ENCODE measurements at places on chromosomes 1 and 21. TPM values are rescaled to one million over a fixed set of nuclear protein-coding genes. Genes with fewer than 3 reads are reported as not detected.

- no peak for DNase-seq
These were observed 2.2 kb upstream of the IL20 start for GRCh38 chr1:206863266-206863665.

- DNase-seq = no peak
These were observed at the start of gene RHBG for GRCh38 chr1:156368889-156369684. Gene RHBG (plus strand): TSS chr1:156369211. CDS start chr1:156369250, 39 bp downstream.

DNA sequence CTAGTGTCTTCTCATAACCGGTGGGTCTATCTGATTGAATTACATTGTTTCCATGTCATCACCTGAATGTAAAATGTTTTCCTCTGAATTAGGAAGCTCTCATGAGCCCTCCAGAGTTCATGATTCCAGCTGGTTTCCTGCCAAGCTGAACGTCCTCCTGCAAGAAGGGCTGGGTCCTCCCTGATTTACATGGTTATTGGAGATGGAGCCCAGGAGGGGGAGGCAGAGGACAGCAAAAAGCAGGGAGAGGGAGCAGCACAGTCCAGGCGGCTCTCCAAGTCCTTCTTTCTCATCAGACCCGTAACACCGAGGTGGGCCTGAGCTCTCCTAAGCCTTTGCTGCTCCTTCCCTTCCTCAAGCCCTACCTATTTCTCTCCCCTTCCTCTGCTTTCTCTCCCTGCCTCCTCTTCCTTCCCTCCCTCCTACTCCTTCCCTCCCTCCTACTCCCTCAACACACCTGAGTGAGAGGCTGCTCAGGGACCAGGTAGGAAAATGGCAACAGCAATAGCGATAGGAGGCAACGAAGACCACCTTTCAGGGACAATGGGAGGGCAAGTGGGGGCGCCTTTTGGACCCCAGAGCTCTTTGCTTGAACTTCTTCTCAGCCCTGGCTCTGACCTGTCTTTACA lies 265.9 kb downstream of the PRDM2 start:
- no peak for DNase-seq

DNA sequence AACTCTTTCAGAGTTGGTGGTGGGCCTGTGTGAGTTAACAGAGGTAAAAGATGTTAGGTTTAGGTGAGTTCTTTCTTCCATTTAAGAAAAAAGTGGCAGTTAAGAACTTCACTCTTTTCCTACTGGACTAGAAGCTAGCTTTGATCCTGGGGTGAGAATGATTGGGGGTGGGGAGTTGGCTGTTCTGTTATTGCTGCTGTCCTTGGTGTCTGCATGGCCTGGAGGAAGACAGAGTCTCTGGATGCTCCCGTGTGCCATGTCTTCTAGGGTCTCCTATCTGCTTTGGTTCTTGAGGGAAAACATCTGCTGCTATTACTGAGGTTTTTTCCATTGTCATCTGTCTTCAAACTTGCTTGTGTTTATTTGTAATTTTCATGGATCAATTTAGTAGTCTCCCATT lies 275.7 kb downstream of the HLX start:
- no peak for DNase-seq

GRCh38 chr1:48062353-48062752 lies 65.2 kb upstream of the TRABD2B start:
- no peak for DNase-seq

GRCh38 chr1:212457740-212458338 lies 25.1 kb downstream of the NENF start:
- DNase-seq = no peak

- DNase-seq = no peak
These were observed 22.8 kb upstream of the LAPTM5 start for GRCh38 chr1:30780409-30780808.

DNA sequence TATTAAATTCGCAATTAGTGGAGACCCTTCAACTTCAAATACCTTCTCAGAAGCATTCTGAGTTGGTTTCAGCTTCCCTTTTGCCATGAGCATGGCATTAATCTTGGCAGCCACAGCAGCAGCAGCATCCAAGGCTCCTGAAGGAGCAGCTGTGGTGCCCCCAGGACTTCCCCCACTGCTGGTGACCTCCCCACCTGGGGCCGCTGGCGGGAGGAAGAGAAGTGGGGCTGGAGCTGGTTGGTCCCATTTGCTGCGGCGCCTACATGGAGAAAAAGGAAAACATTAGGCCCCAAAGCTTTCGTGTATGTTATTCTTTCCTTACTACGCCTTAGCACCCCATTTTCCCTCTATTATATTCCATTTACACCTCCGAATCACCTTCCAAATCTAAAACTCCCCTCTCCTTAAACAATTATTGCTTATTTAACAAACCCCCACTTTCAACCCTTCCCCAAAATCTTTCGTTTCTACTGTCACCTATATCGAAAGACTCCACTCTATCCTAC lies 569 bp downstream of the KHDC4 start:
- no peak for DNase-seq

DNA sequence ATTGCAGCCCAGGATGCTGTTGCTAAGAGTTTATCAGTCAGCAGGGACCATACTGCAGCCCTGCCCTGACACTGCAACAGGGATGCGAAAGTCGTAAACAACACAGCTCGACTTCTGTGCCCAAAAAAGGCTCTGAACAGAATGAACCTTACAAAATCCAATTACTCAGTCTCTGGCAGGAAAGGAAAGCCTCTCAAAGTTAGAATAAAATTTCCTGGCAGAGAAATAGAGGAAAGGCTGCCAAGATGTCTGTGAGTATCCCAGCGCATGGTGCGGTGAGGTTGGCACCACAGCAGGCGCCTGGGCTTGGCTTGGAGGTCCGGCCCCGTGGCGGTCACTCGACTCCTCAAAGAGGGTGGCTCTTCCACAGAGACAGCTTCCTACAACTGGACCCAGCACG lies 185.8 kb downstream of the PCP4 start:
- no peak for DNase-seq

The BTBD8 gene
- 12.3 TPM for total RNA-seq

GRCh38 chr1:201756406-201756805 lies 72.6 kb upstream of the IPO9 start:
- no peak for DNase-seq

DNA sequence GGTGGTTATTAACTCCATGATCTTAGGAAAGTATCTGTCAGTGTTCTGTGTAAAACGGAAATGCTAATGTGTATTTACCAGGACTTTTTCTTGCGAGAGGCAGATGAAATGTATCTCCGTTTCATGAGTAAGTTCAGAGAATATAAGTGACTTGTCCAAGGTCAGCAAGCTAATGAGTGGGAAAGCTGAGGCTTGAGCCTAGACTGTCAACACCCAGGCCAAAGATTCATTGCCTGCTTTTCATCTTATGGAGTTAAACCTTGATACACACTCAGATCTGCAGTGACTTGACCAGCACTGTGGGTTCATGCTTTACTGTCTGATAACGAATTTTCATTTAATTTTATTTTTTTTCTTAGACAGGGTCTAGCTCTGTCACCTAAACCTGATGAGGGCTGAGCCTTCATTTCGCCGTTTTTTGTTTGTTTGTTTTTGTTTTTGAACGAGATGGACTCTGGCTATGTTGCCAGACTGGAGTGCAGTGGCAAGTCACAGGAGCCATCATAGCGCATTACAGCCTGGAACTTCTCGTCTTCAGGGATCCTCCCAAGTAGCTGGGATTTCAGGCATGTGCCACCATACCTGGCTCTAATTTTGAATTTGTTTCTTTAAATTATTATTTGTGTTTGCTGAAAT lies 918 bp upstream of the JTB start:
- no peak for DNase-seq

- no peak for DNase-seq
These were observed 7.5 kb downstream of the SELENBP1 start for GRCh38 chr1:151364996-151365395.

- DNase-seq = no peak
These were observed 377.1 kb downstream of the NPHP4 start for GRCh38 chr1:5615076-5615475.

DNA sequence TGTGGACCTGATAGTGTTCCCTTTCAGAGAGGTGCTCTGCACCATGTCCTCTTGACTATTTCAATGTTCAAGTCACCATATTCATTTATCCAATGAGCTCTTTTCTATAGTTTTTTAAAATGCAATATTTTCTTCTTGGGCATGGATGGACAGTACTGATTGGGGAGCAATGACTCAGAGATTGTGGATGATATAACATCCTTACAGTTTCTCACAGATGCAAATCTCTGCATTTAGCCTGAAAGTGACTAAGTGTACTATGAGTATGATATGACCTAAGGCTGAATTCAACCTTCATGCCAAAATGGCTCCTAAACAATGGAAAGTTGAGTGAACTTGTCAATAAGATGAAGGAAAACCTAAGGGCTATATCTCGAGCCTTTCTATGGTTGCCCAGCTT lies 36.5 kb downstream of the C4BPA start:
- DNase-seq = no peak

- DNase-seq = no peak
These were observed 64.1 kb downstream of the DNTTIP2 start for GRCh38 chr1:93814795-93815340.

The FAM131C gene
- total RNA-seq = not detected

DNA sequence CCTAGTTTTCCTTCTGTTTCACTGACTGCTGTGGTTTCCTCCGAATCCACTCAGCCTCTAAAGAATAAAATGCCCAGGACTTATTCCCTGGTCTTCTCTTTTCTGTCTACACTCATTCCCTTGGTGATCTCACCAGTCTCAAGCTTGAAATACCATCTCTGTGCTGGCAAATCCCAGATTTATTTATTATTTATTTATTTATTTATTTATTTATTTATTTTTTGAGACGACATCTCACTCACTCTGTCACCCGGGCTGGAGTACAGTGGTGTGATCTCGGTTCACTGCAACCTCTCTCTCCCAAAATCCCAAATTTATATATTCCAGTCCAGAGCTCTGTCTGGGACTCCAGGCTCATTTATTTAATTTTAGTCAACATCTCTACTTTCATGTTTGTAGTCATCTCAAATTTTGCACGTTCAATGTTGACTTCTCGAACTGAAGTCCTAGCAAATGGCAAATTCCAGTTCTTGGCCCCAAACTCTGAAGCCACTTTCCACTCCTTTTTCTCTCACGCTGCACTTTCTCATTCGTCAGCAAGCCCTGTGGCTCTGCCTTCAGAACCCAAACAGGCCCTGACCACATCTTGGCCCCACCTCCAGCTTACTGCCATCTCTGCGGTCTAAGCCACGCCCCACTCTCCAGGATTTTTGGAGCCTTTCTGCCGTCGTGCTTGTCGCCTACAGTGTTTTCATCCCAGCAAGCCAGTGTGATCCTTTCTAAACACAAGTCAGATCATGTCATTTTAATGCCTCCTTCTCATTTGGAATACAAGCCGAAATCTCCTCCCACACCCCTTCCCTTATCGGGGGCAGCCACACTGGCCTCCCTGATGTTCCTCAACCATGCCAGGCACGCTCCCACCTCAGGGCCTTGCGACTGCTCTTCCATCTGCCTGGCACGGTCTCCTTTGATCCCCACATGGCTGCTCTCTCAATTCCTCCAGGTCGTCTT lies 14.2 kb upstream of the TENT5B start:
- DNase-seq = no peak

DNA sequence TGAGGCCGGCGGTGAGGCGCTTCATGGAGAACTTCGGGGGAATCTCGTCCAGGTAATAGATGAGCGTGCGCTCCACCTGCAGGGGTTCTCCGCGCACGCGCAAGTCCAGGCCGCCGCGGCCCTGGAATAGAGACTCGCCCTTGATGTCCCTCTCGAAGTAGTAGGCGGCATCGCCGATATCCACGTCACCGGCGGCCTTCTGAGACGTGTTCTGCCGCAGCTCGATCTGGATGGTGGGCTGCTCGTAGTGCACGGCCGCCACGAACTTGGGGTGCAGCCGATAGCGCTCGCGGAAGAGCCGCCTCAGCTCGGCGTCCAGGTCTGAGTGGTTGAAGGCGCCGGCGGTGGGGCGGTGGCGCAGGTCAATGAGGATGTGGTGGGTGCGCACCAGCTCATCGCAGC lies 726 bp downstream of the TACSTD2 start:
- DNase-seq = no peak

The OR2T33 gene
- total RNA-seq = not detected
